Adipocyte (in vitro differentiated cells): ENCODE measurements at places on chromosomes 6 and 20.
A peak's percentile ranks its signal among the peaks of the same experiment; 100 is the strongest.

DNA sequence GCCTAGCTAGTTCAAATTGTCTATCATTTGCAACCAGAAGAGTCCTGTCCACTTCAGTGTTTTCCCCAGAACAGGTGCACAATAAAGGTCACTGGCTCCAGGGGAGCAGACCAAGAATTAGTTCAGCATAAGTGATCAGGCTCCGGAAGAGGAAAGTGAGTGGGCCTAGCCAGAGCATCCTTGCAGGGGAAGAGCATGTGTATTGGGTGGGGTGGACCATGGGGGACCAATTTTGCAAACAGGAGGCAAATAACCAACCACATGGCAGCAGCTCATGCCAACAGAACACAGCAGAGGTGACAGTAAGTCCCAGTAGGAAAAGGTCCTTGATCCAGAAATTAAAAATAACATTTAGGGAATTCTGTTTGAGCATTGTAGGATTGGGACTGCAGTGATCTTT, 43.2 kb upstream of the CNR1 start:
- DNase-seq, result no peak

GRCh38 chr6:34273242-34273805, 24.5 kb upstream of the SMIM29 start:
- no peak for DNase-seq

DNA sequence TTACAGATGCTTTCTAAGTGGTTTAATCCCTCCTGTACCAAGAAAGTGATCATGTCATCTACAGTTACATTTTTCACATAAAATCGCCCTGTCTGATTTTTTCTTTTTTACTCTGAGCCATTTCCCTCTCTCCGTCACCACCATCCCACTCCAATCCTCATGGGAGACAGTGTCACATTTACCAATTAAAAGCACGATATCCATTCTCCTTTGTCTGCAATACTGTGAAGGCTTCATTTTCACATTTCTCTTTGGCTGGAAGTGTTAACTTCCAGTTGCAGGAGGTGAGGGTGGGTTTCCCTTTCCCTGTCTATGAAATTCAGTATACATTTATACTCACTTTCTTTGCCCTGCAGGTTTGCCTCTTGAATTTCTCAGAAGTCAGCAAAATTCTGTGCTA, 372.7 kb upstream of the CNR1 start:
- DNase-seq, result no peak

DNA sequence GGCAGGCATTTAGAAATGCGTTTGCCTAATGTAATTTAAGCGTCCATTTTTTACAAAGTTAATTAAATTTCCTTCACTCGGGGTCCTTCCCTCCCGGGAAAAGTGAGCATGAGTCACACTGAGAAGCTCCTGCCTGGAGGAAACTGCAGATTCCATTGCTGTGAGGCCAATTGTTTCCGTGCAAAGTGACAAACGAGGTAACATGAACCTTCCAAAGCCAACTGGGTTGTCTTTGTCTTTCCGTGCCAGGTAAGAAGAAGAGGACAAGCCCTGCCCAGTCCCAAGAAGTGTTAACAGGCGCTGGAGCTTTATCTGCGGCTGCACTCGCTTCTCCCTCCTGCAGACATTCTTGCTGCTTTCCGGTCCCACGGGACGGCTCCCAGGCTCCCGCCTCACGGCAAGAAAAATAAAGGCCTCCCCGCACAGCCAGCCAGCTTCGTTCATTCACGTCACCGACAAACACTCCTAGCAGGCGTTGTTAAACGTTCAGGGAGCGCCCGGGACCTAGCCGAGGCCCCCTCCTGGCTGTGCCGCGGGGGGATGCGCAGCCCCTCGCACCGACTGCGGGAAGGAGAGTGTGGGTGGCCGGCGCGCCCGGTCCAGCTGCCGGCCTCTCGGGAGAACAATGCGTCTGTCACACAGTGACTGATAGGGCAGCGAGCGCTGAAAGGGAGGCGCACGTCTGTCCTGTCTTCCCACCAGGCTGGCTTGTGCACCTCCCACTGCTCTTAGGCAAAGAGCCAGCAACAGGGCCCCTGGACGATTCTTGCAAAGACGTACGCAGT, 61.5 kb upstream of the HDDC2 start:
- peak; percentile 72 for DNase-seq

DNA sequence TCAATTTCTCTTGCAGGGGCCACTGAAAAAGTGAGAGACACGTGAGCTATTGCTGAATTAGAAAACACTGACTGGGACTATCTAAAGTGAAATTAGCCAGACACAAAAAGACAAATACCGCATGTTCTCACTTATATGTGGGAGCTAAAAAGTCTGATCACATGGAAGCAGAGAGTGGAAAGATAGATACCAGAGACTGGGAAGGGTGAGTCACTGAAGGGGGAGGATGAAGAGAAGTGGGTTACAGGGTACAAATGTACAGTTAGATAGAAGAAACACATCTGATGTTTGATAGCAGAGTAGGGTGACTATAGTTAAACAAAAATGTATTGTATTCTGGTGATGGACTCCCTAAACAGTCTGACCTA, 13.4 kb downstream of the CST3 start:
- DNase-seq, result peak; percentile 24

GRCh38 chr6:119764927-119765681, 415.5 kb upstream of the MAN1A1 start:
- DNase-seq, result no peak

GRCh38 chr6:112307707-112308106, 39.4 kb upstream of the RFPL4B start:
- no peak for DNase-seq

DNA sequence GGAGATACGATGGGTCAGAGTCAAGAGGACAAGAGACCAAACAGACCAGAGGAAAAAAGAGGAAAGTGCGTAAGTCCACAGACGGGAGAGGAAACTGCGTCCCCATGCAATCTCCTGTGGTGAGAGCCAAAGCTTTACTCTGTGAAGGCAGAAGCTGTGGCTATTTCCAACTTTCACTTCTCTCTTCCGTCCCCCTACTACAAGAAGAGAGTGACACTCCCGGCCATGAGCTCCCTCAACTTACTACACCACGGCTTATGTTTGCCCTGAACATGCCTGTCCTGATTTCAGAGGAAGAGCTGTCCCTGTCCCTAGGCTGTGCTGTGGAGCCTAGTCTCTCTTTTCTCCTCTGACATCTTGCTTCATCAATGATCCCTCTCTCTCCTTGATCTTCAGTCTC, 11.5 kb upstream of the SSR1 start:
- DNase-seq, result no peak

GRCh38 chr6:6333501-6333900, 13.0 kb upstream of the F13A1 start:
- DNase-seq, result no peak

- DNase-seq, result peak; percentile 31
Observed at GRCh38 chr20:51236421-51236820, 213.5 kb upstream of the KCNG1 start.

GRCh38 chr20:40634891-40635290, 54.1 kb downstream of the MAFB start:
- DNase-seq, result no peak

DNA sequence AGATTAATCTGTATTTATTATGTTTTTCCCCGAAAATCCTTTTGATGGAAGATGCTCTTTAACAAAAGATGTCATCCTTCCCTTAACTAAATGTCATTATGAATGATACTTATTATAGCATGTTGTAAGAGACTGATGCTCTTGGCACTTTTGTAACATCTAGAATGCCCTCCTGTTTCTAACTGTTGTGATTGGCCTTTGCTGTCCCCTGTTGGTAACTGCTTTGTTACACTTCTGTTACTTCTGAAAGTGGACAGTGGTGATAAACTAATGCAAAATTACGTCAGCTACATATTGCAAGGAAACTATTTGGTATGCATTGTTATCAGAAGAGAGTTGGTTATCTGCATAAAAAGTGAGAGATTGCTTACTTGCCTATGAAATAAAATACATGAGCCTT, 5.8 kb downstream of the TTK start:
- DNase-seq, result no peak

DNA sequence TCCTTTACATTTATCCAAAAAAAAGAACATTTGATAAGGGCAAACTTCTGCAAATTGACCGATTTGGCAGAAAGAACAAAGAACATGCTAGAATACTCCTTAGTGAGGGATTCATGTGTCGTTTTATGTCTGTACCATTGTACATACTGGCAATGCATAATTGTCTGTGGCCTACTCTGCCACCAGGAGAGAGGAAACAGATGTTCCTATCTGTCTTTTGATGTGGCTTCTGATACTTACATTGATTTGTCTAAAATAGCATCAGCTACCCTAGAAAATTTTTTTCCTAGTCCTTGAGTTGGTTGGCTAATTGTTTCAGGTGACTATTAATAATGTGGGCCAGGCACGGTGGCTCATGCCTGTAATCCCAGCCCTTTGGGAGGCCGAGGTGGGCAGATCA, 654.1 kb downstream of the KIF16B start:
- DNase-seq, result no peak

GRCh38 chr6:141464896-141465295, 667.8 kb upstream of the GJE1 start:
- no peak for DNase-seq

DNA sequence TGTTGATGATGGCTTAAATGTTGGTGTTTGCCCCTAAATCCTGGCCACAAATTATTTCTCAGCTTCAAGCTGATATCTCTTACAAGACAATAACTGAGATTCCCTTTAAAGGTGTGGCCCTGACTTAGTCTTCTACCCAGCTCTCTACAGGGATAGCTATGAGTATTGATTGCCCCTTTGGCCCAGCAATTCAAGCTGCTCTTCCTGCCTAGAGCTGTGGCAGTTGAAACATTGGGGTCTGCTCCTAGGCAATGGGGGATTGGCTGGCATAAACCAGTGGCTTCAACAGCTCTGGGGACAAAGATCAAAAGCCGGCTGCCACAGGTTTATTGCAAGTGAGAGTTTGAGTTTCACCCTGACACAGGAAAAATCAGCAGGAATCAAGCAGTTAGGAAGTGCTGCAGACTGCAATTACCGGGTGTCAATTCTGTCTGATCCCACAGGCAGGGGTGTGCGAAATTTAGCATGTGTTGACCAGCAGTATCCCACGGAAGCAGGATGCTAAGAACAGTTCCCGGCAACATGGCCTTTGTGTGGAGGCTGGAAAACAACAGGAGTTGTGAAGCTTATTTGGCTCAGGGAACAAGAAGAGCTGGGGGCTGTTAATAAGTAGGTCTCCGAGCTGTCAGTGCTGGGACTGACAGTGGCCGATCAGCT, 66.2 kb upstream of the IYD start:
- DNase-seq, result no peak

DNA sequence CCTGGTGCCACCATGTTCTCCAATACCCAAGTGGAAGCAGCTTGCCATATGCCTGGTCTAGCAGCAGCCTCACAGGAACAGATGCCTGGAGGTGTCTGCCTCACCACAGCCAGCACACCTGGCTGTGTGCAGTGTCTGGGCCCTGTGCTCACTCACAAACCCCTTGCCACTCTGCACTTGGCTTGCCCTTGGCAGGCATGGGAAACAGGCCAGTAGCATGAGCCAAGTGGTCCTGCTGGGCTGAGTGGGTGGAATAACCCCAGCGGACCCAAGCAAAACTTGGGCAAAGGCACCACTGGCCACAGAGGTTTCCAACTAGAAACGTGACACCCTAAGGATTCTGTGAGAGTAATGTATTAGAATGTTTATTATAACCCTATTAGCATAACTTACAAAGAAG, 600.5 kb upstream of the GJE1 start:
- DNase-seq, result no peak

- DNase-seq, result no peak
Observed at GRCh38 chr6:111220383-111221031, 133.2 kb downstream of the SLC16A10 start.

DNA sequence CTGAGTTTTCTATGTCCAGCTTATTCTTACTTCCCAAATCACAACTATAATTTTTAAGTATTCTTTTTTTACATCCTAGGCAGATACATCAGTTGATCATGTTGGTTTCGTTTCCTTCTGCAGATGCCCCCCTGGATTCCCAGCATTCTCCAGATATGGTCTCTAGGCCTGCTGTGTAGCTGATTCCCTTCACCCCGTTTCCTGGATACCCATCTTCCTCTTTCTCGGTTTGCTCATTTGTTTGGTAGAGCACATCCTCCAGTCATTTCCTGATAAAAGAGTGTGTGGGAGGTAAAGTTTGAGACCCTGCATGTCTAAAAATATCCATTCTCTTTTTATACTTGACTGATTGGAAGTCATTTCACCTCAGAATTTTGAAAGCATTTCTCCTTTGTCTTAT, 66.4 kb downstream of the ANKS1A start:
- DNase-seq, result no peak

DNA sequence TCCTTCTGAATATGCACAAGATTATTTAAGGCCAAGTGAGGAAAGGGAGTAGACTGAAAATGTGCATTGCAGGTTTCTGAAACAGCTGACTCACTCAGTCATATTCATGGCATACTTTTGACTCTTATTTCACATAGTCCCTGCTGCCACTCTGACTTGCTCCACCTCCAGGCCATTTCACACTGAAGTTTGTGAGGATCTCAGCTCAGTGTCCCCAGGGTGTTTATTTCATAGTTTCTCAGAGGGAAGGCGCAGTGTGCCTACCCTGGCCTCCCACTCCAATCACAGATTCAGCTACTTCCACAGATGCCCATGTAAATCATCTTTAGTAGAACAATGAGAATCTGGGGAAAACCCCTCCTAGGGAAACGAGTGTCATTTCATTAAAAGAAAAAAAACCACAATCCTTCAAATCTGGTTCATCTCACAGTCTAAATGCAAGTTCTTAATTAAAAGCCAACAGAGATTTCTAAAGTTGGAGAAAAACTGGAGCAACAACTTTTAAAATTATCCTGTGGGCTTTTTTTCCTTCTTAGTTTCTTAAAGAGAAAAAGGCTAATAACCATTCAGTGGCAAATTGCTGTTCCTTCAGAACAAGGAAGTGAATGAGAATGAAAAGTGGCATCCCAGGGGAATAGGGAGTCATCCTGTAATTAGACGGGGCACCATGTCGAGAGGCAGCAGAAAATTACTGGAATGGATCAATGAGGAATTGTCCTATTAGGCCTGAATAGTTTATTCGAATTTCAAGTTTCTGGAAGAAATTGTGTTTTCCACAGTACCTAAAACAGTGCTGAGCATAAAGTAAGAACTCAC, 133.6 kb downstream of the TFAP2B start:
- DNase-seq, result no peak

GRCh38 chr6:32968093-32968866, at the start of gene BRD2:
Gene BRD2, plus strand, starts transcription at chr6:32968594. Its CDS starts 4,305 bp downstream, at chr6:32972899.
- peak; percentile 99 for DNase-seq

DNA sequence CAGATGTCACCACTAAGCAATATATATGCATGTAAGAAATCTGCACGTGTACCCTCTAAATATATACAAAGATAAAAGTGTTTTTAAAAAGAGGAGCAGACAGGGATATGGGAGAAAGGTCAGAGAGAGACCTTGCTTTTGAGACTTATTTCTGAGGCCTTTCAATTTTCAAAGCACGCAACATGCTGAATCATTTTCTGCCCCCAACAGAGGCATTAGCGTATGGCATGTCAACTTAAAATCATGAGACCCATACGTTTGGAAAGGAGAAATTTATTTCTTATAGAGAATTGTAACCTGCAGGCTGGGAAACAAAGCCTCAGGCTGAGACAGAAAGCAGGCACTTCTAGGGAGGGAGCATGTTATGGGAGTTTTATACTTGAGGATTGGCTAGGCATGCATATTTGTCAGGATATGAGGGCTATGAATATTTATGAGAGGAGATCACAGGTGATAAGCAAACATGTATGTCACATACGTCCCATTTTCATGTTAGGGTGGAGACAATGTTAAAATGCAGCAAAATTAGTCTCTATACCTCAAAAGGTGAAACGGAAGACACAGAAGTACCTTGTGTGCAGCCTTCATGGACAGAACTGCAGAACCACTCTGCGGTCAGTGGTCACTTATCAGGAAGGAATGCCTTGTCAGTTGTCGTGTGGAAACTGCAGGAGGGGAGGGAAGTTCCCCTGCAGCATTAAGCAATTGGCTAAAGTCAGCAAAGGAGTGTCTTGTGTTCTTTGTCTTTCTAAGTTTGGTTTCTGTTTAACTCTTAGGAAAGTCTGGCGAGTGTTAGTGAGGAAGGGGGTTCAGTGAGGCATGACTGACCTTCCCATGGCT, 6.3 kb upstream of the GABRR2 start:
- no peak for DNase-seq
